Right cardiac atrium (tissue), 5 donors: ENCODE measurements at places on chromosomes 2 and 18. TPM values are rescaled to one million over a fixed set of nuclear protein-coding genes. Genes with fewer than 3 reads are reported as not detected.
A peak's percentile ranks its signal among the peaks of the same experiment; 100 is the strongest.

TUBA4B gene
- not detected for total RNA-seq

- peak; percentile 93 for DNase-seq
These were observed 213.6 kb downstream of the TNS1 start for GRCh38 chr2:217789003-217789735.

C1GALT1C1L gene
- total RNA-seq = 1.4 TPM

DNA sequence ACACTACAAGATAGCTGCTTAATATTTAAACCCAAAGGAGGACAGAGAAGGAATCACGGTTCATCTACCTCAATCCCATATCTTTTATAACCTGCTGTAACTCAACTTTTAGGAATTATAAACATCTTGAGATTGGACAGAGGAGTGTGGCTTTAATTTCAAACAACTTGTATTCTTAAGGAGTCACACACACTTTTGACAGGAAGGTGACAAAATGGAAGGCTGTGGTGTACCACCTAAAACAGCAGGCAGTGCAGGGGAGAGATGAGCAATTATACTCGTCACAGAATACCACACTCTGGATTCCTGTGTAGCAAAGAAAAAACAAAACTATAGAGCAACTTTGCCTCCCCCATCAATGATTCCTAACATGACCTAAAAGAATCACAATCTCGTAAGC is 194.8 kb downstream of the ZEB2 start:
- no peak for DNase-seq

- DNase-seq = no peak
These were observed 98.0 kb downstream of the MARCHF4 start for GRCh38 chr2:216274194-216274840.
